ENCODE measurements at places on chromosomes 1 and 21. TPM values are rescaled to one million over a fixed set of nuclear protein-coding genes. Genes with fewer than 3 reads are reported as not detected.

DRAXIN gene
- total RNA-seq, result 0.28 TPM

TRIM67 gene
- not detected for total RNA-seq

- no peak overlapping the region for H3K27ac ChIP-seq
- no peaks in the 10 kb centered on the region for H3K27me3 ChIP-seq
- no peak for DNase-seq
- H3K4me3 ChIP-seq, result no peak overlapping the region
Observed at GRCh38 chr1:47629201-47629600, 191.4 kb downstream of the FOXD2 start.

DNA sequence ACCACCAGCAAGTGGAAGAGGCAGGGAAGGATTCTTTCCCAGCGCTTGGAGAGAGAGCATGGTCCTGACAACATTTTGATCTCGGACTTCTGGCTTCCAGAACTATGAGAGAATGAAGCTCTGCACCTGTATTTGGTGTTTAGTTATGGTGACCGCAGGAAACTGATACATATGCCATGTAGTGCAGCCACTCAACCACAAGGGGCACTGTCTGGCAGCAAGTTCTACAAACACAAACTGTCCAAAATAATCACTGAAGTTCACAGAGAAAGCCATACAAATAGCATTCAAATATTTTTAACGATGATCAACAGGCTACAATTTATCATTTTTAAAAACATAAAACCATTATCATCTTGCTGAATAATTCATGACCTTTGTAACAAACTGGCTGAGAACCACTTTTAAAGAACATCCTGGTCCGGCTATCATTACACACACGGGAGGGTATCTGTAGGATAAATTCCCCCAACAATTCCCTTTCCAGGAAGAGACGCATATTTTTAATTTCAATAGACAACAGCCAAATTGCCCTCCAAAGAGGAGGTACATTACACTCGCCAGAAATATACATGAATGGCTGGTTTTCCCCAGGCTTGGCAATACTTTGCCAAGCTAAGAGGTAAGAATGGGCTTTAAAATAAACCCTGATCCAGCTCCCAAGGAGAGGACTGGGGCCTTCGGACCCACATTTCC, 9.2 kb upstream of the CBR3 start:
- no peaks in the 10 kb centered on the region for H3K27me3 ChIP-seq

DNA sequence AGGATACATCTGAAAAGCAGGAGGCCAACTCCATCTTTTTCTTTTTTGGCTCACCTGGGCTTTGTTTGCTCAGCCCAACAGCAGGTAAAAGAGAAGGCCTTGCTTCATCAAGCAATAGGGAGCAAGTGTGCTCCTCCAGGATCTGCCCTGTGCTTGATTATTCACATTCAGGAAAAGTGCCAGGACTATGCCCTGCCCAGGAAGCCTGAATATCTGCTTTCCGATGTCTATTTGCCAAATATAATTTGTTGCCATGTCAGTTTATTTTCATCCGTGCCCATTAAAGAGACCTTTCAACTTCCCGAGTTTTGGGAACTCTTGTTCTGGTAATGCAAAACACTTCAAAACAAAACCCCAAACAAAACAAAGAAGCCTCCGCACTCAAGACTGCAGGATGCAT, 185.3 kb downstream of the CDC7 start:
- H3K4me3 ChIP-seq, result no peak overlapping the region
- H3K36me3 ChIP-seq, result peaks cover 15% of the 10 kb centered on the region
- no peaks in the 10 kb centered on the region for H3K27me3 ChIP-seq
- H3K27ac ChIP-seq, result no peak overlapping the region
- peaks cover 2% of the 10 kb centered on the region for H3K4me1 ChIP-seq

- no peaks in the 10 kb centered on the region for H3K4me1 ChIP-seq
- no peaks in the 10 kb centered on the region for H3K27me3 ChIP-seq
- H3K4me3 ChIP-seq, result no peak overlapping the region
- no peaks in the 10 kb centered on the region for H3K36me3 ChIP-seq
Observed at GRCh38 chr21:38879912-38880576, 74.3 kb downstream of the ETS2 start.

- no peak for DNase-seq
- H3K27me3 ChIP-seq, result no peaks in the 10 kb centered on the region
- no peak overlapping the region for H3K4me3 ChIP-seq
- H3K36me3 ChIP-seq, result no peaks in the 10 kb centered on the region
- H3K4me1 ChIP-seq, result peaks cover 6% of the 10 kb centered on the region
- no peak overlapping the region for H3K27ac ChIP-seq
Observed at GRCh38 chr1:36142121-36142520, 7.2 kb downstream of the TRAPPC3 start.

LCE2B gene
- total RNA-seq, result not detected

NBPF3 gene
- 12.0 TPM for total RNA-seq

DNA sequence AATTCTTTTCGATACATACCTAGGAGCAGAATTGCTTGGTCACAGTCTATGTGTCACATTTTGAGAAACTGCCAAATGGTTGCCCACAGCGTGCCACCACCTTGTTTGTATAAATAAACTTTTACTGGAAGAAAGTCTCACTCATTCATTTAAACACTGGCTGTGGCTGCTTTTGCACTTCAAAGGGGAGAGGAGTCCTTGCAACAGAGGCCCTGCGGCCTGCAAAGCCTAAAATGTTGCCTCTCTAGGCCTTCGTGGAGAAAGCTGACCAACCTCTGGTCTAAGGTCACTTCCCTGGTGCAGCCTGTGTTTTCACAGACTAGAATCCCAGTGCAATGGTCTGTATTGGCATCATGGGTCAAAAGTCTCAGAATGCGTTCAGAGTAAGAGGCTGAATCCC, 8.3 kb downstream of the RIPK4 start:
- H3K27ac ChIP-seq, result no peak overlapping the region
- H3K4me1 ChIP-seq, result peaks cover 20% of the 10 kb centered on the region
- H3K4me3 ChIP-seq, result no peak overlapping the region
- no peak for DNase-seq
- no peaks in the 10 kb centered on the region for H3K36me3 ChIP-seq
- H3K27me3 ChIP-seq, result peaks cover 6% of the 10 kb centered on the region
